ENCODE measurements at places on chromosomes 2 and 18. TPM values are rescaled to one million over a fixed set of nuclear protein-coding genes. Genes with fewer than 3 reads are reported as not detected.

Gene DPP4
- 14.6 TPM for total RNA-seq

- H3K4me3 ChIP-seq, result no peak overlapping the region
- H3K4me1 ChIP-seq, result no peaks in the 10 kb centered on the region
- no peaks in the 10 kb centered on the region for H3K36me3 ChIP-seq
These were observed 24.4 kb downstream of the ZNF892 start for GRCh38 chr2:95231723-95232122.

Gene LRP2
- total RNA-seq, result 0.07 TPM

GRCh38 chr2:53545604-53546003 is 222.0 kb upstream of the CHAC2 start:
- no peaks in the 10 kb centered on the region for H3K27me3 ChIP-seq
- no peaks in the 10 kb centered on the region for H3K36me3 ChIP-seq
- no peak overlapping the region for H3K27ac ChIP-seq
- H3K4me1 ChIP-seq, result no peaks in the 10 kb centered on the region
- no peak overlapping the region for H3K4me3 ChIP-seq

DNA sequence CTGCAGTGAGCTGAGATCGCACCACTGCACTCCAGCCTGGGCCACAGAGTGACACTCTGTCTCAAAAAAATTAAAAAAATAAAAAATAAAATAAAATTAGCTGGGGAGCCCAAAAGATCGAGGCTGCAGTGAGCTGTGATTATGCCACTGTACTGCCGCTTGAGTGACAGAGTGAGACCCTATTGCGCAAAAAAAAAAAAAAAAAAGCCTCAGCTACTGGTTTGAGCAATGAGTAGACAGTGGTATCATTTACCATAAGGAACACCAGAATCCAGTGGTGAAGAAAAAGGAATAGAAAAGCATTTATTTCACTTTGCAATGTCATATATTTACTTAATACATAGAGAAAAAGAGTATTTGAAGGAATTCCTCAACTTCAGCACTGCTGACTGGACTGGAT is 3.0 kb downstream of the SAP130 start:
- H3K4me3 ChIP-seq, result no peak overlapping the region
- H3K27ac ChIP-seq, result no peak overlapping the region
- no peaks in the 10 kb centered on the region for H3K36me3 ChIP-seq
- DNase-seq, result no peak
- H3K4me1 ChIP-seq, result peaks cover 13% of the 10 kb centered on the region

DNA sequence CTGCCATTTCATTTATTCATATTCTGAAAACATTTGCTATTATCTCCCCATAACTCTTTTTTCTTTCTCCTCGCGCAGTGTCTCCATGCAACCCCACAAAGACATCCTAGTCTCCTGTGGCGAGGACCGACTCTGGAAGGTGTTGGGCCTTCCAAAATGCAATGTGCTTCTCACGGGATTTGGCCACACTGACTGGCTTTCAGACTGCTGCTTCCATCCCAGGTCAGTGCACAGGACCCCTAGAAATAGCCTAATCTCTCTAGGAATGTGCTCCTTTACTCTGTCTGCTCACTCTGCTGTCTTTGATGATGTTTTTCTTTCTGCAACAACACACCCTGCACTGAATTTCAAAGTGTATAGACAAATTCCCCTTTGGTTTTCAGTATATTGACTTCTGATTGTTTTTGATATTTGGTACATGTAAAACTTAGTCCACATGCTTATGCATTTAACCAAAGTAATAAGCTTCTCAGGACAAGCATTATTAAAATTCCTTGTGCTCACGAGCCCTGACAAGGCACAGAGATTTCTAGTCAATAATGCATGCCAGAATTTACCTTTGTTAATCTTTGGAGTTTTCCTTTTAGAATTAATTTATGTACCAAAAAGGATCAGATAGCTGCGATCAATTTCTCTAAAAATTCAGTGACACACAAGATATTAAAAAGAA is 548.3 kb upstream of the VWC2L start:
- no peak overlapping the region for H3K4me3 ChIP-seq
- no peaks in the 10 kb centered on the region for H3K27me3 ChIP-seq
- H3K36me3 ChIP-seq, result no peaks in the 10 kb centered on the region
- no peak overlapping the region for H3K27ac ChIP-seq
- no peak for DNase-seq

DNA sequence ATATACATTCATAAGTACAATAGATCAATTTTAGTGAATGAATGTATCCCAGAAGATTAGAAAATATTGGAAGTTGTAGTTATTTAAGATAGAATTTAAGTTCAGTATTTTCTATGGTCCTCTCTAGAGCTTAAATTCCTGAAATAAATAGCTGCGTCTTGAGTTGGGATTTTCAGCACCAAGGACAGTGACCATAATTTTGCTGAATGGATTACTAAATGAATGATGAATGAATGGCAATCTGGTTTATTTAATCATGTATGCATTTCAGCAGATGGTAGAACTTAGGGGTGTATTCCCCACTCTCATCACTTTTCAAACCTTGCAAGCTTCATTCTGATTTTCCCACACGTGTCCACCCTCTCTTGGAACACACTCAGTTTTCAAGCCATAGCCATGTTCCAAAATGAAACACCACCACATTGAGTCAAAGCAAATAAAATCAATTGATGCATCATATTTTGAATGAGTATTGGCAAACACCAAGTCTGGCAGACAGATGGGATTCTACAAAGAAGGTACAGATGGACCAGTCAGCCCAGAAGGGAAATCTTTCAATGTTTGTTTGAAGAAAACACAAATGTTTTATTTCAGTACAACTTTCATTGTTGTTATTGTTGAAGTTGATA is 362.2 kb upstream of the NXPH2 start:
- H3K27me3 ChIP-seq, result no peaks in the 10 kb centered on the region
- no peak for DNase-seq
- no peak overlapping the region for H3K4me3 ChIP-seq
- no peaks in the 10 kb centered on the region for H3K36me3 ChIP-seq
- no peaks in the 10 kb centered on the region for H3K4me1 ChIP-seq

Gene SRD5A2
- total RNA-seq, result not detected

DNA sequence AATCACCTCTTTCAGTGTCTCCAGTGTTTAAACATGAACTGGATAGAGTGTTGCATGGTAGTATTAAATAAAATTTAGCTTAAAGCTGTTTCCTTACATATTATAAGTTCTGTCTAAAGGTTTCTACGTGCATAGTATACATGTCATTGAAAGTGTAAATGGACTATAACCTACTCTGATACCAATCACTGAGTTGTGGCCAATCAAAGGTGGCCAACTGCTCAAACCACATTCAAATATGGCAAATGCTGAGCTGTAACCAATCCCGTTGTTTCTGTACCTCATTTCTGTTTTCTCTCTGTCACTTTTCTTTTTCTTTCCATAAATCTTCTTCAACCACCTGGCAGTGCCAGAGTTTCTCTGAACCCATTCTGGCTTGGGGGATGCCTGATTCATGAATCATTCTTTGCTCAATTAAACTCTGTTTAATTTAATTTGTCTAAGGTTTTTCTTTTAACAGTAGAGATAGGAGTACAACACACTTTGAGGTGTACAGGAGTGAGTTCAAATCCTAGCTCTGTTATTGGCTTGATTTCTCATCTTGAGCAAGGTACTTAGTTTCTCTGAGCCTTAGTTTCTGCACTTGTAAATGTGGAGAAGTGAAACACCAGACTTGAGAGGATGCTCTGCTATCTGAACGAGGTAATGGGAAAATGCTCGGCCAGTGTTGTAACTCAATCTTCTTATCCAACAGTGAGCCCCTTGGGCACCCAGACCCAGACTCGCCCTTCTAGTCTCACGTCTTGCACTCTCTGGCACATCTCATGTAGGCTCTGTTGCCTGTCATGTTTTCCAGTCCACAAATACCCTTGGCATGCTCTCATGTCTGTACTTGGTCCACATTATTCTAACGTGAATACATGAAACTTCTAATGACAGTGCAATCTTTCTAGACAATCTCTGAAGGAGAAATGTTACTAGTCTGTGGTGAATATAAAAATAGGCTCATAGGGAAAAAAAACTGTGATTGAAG is 228.0 kb downstream of the PIK3C3 start:
- no peak overlapping the region for H3K27ac ChIP-seq
- DNase-seq, result no peak
- H3K36me3 ChIP-seq, result no peaks in the 10 kb centered on the region
- H3K27me3 ChIP-seq, result no peaks in the 10 kb centered on the region

DNA sequence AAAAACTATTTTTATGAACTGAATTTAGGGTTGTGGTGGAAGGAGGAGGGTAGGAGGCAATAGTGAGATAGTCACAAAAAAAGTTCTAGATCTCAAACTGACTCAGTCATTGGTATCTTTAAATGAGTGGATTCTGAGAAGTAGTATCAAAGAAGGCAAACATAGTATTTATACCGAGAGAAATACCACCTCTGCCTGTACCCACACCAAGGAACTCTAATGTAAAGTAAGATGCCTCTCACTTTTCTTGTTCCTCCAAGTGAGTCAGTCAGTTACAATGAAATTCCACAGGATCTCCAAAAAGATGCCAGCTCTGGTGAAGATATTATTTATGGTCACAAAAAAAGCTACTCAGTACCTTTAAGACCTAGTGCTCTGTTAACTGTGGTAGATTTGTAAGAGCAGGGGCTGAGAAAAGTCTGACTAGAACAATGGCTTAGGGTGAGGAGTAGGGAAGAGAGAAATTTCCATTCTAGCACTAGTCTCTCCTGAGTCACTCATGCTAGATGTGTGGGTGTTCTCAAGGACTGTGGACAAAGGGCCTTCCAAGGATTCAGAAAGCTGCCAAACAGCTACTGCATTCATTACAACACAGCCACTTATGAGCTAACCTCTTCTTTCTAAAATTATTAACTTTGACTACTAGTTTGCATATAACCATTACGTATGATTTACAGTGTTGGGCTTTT is 36.3 kb downstream of the YWHAQ start:
- H3K27ac ChIP-seq, result no peak overlapping the region
- H3K4me3 ChIP-seq, result no peak overlapping the region
- H3K36me3 ChIP-seq, result peaks cover 7% of the 10 kb centered on the region
- no peak for DNase-seq
- peaks cover 27% of the 10 kb centered on the region for H3K4me1 ChIP-seq

Gene GPR17
- not detected for total RNA-seq

GRCh38 chr2:225233234-225233633 is 166.3 kb upstream of the NYAP2 start:
- H3K4me3 ChIP-seq, result no peak overlapping the region
- H3K36me3 ChIP-seq, result no peaks in the 10 kb centered on the region
- no peak overlapping the region for H3K27ac ChIP-seq
- H3K4me1 ChIP-seq, result no peaks in the 10 kb centered on the region

Gene CAD
- 147 TPM for total RNA-seq

Gene TUBA3E
- not detected for total RNA-seq

GRCh38 chr2:225764346-225764745 is 364.8 kb downstream of the NYAP2 start:
- DNase-seq, result no peak
- H3K4me1 ChIP-seq, result no peaks in the 10 kb centered on the region
- no peaks in the 10 kb centered on the region for H3K27me3 ChIP-seq
- no peaks in the 10 kb centered on the region for H3K36me3 ChIP-seq

- no peaks in the 10 kb centered on the region for H3K4me1 ChIP-seq
- H3K36me3 ChIP-seq, result no peaks in the 10 kb centered on the region
- DNase-seq, result no peak
- no peak overlapping the region for H3K4me3 ChIP-seq
- H3K27me3 ChIP-seq, result no peaks in the 10 kb centered on the region
These were observed 15.4 kb upstream of the IGFBP5 start for GRCh38 chr2:216710551-216711301.

- no peaks in the 10 kb centered on the region for H3K27me3 ChIP-seq
- no peaks in the 10 kb centered on the region for H3K4me1 ChIP-seq
- H3K4me3 ChIP-seq, result no peak overlapping the region
These were observed 90.7 kb upstream of the LRRTM1 start for GRCh38 chr2:80395251-80395650.

DNA sequence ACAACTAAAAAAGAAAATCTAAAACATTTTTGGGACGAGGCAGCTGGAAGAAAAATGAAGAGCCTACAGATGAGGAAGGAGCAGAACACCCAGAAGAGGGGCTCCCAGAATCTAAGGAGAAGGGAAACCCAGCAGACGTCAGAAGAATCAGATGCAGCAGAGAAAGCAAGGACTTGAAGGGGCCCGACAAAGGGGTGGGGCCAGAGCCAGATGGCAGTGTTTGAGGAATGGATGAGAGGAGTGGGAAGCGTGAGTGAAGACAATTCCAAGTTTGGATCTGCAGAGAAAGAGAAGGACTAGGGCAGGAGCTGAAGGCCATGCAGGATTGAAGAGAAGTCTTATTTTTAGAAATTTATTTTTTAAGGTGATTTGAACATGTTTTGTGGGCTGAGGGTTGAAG is 19.3 kb downstream of the PTMA start:
- no peak overlapping the region for H3K27ac ChIP-seq
- no peaks in the 10 kb centered on the region for H3K27me3 ChIP-seq
- no peak overlapping the region for H3K4me3 ChIP-seq
- no peak for DNase-seq

GRCh38 chr18:52569492-52569891 is 229.5 kb downstream of the DCC start:
- no peak overlapping the region for H3K27ac ChIP-seq
- no peak for DNase-seq
- no peaks in the 10 kb centered on the region for H3K4me1 ChIP-seq
- no peaks in the 10 kb centered on the region for H3K36me3 ChIP-seq
- H3K27me3 ChIP-seq, result no peaks in the 10 kb centered on the region

Gene MAB21L4
- not detected for total RNA-seq

Gene WDCP
- total RNA-seq, result 31.9 TPM

- H3K4me3 ChIP-seq, result no peak overlapping the region
- no peak overlapping the region for H3K27ac ChIP-seq
These were observed 16.3 kb downstream of the DTNA start for GRCh38 chr18:34726286-34727004.

DNA sequence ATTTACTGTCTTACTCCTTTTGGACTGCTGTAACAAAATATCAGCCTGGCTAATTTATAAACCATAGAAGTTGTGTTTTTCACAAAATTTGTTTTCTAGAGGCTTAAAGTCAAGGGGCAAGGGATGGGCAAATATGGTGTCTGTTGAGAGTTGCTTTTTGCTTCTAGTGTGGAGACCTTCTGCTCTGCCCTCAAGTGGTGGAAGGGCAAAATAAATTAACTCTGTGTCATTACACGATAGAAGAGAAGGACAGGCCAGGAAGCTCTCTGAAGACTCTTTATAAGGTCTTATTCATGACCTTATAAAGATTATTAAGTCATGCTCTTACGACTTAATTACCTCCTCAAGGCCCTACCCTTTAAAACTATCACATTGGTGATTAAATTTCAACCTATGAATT is 181.2 kb upstream of the LRATD1 start:
- H3K27me3 ChIP-seq, result no peaks in the 10 kb centered on the region
- H3K4me3 ChIP-seq, result no peak overlapping the region
- no peak for DNase-seq
- H3K36me3 ChIP-seq, result no peaks in the 10 kb centered on the region
- H3K4me1 ChIP-seq, result no peaks in the 10 kb centered on the region

Gene ZNF407
- total RNA-seq, result 14.9 TPM

DNA sequence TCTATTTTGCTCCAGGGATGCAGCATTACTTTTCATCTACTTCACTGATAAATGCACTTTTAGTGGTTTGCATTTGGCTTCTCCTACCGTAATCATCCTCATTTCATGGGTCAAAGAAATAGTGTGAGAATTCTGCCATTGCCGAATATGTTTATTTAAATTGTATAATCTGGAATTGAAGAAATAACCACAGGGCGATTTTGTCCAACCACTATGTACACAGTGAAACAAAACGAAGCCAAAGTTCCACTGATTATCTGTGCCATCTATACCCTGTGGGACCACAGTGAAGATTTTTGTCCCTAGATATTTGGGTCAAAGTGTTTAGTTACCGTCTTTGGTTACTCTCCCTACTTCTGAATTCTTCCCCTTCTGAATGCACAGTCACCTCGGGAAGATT is 888.6 kb upstream of the NRXN1 start:
- no peak overlapping the region for H3K27ac ChIP-seq
- no peaks in the 10 kb centered on the region for H3K36me3 ChIP-seq
- no peak overlapping the region for H3K4me3 ChIP-seq
- no peaks in the 10 kb centered on the region for H3K4me1 ChIP-seq
- DNase-seq, result no peak

Measured in CD8-positive, alpha-beta memory T cell (primary cell).